ENCODE measurements at places on chromosomes 6 and 20. TPM values are rescaled to one million over a fixed set of nuclear protein-coding genes. Genes with fewer than 3 reads are reported as not detected.
A peak's percentile ranks its signal among the peaks of the same experiment; 100 is the strongest.

- no peak within 1 kb of the TSS for H3K27ac ChIP-seq
- H3K4me1 ChIP-seq = peaks cover 15% of the 10 kb centered on the region
- DNase-seq = peak; percentile 49
Observed at GRCh38 chr6:24357336-24358218, at the start of gene DCDC2. Gene DCDC2 (minus strand): TSS chr6:24358059. CDS start chr6:24357750, 309 bp downstream.

GRCh38 chr6:21739838-21740237 is 146.3 kb downstream of the SOX4 start:
- no peak overlapping the region for H3K4me3 ChIP-seq
- no peak overlapping the region for H3K27ac ChIP-seq
- H3K4me1 ChIP-seq = peaks cover 5% of the 10 kb centered on the region
- H3K27me3 ChIP-seq = peaks cover 11% of the 10 kb centered on the region
- H3K36me3 ChIP-seq = no peaks in the 10 kb centered on the region
- DNase-seq = no peak

The QKI gene
- 47.5 TPM for total RNA-seq

DNA sequence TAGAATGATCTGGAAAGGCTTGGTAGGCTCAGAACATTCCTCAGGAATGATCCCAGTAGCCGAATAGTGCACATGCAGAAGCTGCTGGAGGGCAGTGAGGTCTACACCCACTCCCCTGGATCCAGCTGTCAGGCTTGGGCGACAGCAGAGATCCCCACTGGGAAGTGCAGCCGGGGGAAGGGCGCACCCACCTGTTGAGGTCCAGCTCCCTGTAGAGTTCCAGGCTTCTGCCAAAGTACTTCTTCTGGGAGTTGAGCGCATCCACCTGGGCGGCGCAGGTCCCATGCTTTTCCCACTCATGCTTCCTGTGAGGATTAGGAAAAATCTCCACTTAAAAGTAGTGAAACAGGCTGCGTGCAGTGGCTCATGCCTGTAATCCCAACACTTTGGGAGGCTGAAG is 17.6 kb downstream of the RNASET2 start:
- H3K4me3 ChIP-seq = no peak overlapping the region
- no peak overlapping the region for H3K27ac ChIP-seq
- peaks cover 31% of the 10 kb centered on the region for H3K4me1 ChIP-seq
- H3K27me3 ChIP-seq = no peaks in the 10 kb centered on the region

DNA sequence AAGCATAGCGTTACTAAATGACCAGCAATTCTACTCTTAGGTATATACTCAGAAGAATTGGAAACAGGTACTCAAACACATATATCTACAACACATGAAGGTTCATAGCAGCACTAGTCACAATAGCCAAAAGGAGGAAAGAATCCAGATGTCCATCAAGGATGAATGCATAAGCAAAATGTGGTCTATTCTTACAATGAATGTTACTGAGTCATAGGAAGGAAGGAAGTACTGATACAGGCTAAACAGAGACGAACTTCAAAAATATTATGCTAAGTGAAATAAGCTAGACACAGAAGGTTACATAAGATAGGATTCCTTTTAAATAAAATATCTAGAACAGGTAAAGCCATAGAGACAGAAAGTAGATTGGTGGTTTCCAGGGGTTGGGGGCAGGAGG is 93.5 kb downstream of the MAP3K7 start:
- H3K4me3 ChIP-seq = no peak overlapping the region
- no peak overlapping the region for H3K27ac ChIP-seq

The LST1 gene
- total RNA-seq = 40.4 TPM

GRCh38 chr20:44959082-44959637 is 1.0 kb downstream of the TOMM34 start:
- peaks cover 70% of the 10 kb centered on the region for H3K4me1 ChIP-seq
- peak overlapping the region; percentile 99 for H3K27ac ChIP-seq
- peaks cover 49% of the 10 kb centered on the region for H3K36me3 ChIP-seq
- peak overlapping the region; percentile 84 for H3K4me3 ChIP-seq
- no peak for DNase-seq
- H3K27me3 ChIP-seq = no peaks in the 10 kb centered on the region

The BTN1A1 gene
- 0.11 TPM for total RNA-seq

DNA sequence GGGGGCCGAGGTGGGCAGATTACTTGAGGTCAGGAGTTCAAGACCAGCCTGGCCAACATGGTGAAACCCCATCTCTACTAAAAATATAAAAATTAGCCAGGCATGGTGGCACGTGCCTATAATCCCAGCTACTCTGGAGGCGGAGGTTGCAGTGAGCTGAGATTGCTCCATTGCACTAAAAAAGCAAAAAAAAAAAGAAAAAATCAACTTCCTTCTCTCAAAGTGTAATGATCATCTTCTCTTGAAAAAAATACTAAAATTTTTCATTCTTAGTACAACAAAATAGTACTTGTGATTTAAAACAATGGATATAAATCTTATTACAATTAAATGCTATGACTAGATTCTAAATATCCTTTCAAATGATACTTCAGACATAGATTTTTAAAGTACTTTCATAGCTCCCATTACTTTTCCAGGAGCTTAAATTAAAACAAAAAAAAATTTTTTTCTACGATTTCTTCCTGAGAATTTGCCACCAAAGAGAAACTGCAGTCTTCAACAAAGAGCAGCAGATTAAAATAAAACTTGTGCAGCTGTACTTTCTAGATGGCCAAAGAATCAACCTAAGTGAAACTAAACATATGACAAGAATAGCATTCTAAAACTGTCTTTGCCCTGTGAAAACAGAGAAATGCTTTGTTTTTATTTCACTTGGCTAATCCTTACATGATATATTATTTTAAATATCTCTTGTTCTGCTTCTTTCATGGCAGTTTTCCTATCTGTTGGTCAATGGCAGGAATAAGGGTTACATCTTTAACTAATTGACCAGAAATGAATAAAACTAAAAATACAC is 75.2 kb downstream of the MAP3K5 start:
- peaks cover 25% of the 10 kb centered on the region for H3K4me1 ChIP-seq
- H3K36me3 ChIP-seq = peaks cover 18% of the 10 kb centered on the region
- H3K4me3 ChIP-seq = no peak overlapping the region
- H3K27me3 ChIP-seq = no peaks in the 10 kb centered on the region
- no peak for DNase-seq
- no peak overlapping the region for H3K27ac ChIP-seq

GRCh38 chr6:109491207-109491938 is 8.4 kb upstream of the ZBTB24 start:
- peak overlapping the region; percentile 31 for H3K4me3 ChIP-seq
- peak overlapping the region; percentile 81 for H3K27ac ChIP-seq
- peak; percentile 52 for DNase-seq
- H3K27me3 ChIP-seq = no peaks in the 10 kb centered on the region

The AGER gene
- 16.4 TPM for total RNA-seq

- no peak for DNase-seq
- H3K4me1 ChIP-seq = peaks cover 40% of the 10 kb centered on the region
- H3K27ac ChIP-seq = peak overlapping the region; percentile 97
- H3K27me3 ChIP-seq = peaks cover 15% of the 10 kb centered on the region
- peaks cover 15% of the 10 kb centered on the region for H3K36me3 ChIP-seq
Observed at GRCh38 chr6:36029464-36029863, 1.9 kb downstream of the MAPK14 start.

DNA sequence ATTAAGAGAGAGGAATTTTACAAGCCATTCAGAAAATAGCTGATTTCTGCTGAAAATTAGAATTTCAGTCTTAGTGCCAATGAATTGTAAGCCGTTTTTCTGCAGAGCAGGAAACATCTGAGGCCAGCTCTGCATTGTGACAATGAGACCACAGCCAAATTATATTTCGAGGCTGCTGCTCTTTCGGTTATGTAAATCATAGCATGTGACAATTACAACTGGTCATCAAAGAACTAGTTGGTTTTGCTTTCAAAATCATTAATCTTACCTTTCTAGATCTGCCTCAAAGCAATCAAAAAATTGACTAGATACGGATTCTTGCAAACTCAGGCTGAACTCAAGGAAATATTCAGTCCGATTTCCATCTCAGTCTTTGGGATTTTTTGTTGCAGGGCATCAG is 33.4 kb upstream of the INSM1 start:
- DNase-seq = no peak
- no peaks in the 10 kb centered on the region for H3K36me3 ChIP-seq
- no peak overlapping the region for H3K4me3 ChIP-seq
- no peak overlapping the region for H3K27ac ChIP-seq

DNA sequence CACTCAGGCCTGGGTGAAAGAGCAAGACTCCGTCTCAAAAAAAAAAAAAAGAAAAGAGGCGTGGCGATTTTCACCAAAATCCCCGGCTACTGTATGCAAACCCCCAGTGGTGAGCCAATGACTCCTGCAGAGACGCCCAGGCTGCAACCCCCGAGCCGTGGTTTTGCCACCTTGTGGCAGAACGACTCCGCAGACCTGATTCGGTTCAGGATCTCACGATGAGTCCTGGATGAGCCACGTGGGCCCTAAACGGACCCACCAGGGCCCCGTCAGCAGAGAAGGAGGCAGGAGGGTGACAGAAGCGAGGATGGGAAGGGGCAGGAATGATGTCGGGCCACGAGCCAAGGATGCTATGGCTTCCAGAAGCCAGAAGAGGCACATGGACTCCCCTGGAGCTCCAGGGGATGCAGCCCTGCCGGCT is 42.5 kb downstream of the SLC2A4RG start:
- H3K36me3 ChIP-seq = no peaks in the 10 kb centered on the region
- peak; percentile 80 for DNase-seq
- H3K4me1 ChIP-seq = peaks cover 14% of the 10 kb centered on the region
- peak overlapping the region; percentile 15 for H3K27ac ChIP-seq

The PHACTR3 gene
- total RNA-seq = not detected

- no peak overlapping the region for H3K4me3 ChIP-seq
- H3K36me3 ChIP-seq = no peaks in the 10 kb centered on the region
- no peak for DNase-seq
- H3K27ac ChIP-seq = no peak overlapping the region
- H3K4me1 ChIP-seq = no peaks in the 10 kb centered on the region
Observed at GRCh38 chr6:118985123-118985830, 50.3 kb upstream of the MCM9 start.

The TCF15 gene
- 0.23 TPM for total RNA-seq

The DLK2 gene
- 1.1 TPM for total RNA-seq

- H3K27me3 ChIP-seq = peaks cover 2% of the 10 kb centered on the region
- no peak for DNase-seq
- no peak overlapping the region for H3K27ac ChIP-seq
- no peaks in the 10 kb centered on the region for H3K36me3 ChIP-seq
- H3K4me3 ChIP-seq = no peak overlapping the region
Observed at GRCh38 chr20:61847986-61848385, 217.7 kb downstream of the TAF4 start.

GRCh38 chr20:1663917-1664316 is 6.3 kb upstream of the SIRPG start:
- H3K4me3 ChIP-seq = peak overlapping the region; percentile 69
- peaks cover 48% of the 10 kb centered on the region for H3K36me3 ChIP-seq
- peak; percentile 45 for DNase-seq
- peaks cover 90% of the 10 kb centered on the region for H3K4me1 ChIP-seq
- no peaks in the 10 kb centered on the region for H3K27me3 ChIP-seq

The GPR63 gene
- total RNA-seq = 0.69 TPM

The LRFN2 gene
- total RNA-seq = not detected

DNA sequence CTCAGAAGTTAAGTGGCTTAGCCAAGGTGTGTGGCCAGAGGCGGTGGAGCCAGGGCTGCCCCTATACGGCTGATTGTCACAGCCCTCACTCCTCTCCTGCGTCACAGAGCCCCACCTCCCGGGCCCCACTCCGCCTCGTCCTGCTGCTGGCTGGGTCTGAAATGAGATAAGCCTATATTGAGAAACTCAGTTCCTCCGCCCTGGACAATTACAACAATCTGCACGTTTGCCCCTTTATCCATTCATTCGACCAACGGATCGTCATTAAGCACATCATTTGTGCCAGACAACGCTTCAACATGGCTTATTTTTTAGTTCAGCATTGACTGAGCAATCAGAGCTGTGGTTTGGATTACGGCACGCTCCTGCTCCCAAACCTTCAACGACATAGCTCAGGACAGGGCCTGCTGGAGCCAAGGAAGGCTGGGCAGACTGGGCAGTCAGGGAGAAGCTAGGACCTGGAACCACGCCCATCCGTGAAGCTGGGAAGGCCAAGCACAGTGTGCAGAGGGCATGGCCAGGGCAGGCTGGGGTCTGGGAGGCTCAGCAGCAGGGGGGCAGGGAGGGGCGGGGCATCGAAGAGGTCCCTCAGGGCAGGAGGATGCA is 16.6 kb upstream of the EZR start:
- no peak overlapping the region for H3K4me3 ChIP-seq
- DNase-seq = no peak
- H3K27me3 ChIP-seq = no peaks in the 10 kb centered on the region
- H3K36me3 ChIP-seq = no peaks in the 10 kb centered on the region
- H3K27ac ChIP-seq = no peak overlapping the region

GRCh38 chr6:13526727-13527670 is 39.6 kb upstream of the GFOD1 start:
- peaks cover 14% of the 10 kb centered on the region for H3K4me1 ChIP-seq
- H3K36me3 ChIP-seq = no peaks in the 10 kb centered on the region
- H3K27ac ChIP-seq = peak overlapping the region; percentile 65
- H3K4me3 ChIP-seq = no peak overlapping the region
- peak; percentile 58 for DNase-seq

GRCh38 chr6:42507901-42508300 is 55.9 kb upstream of the UBR2 start:
- peaks cover 4% of the 10 kb centered on the region for H3K4me1 ChIP-seq
- no peaks in the 10 kb centered on the region for H3K36me3 ChIP-seq
- H3K27me3 ChIP-seq = no peaks in the 10 kb centered on the region
- no peak for DNase-seq
- H3K27ac ChIP-seq = no peak overlapping the region
